ENCODE measurements at places on chromosomes 4 and X.
A peak's percentile ranks its signal among the peaks of the same experiment; 100 is the strongest.

GRCh38 chr4:7160439-7160838 is 31.9 kb upstream of the SORCS2 start:
- peak; percentile 44 for DNase-seq

DNA sequence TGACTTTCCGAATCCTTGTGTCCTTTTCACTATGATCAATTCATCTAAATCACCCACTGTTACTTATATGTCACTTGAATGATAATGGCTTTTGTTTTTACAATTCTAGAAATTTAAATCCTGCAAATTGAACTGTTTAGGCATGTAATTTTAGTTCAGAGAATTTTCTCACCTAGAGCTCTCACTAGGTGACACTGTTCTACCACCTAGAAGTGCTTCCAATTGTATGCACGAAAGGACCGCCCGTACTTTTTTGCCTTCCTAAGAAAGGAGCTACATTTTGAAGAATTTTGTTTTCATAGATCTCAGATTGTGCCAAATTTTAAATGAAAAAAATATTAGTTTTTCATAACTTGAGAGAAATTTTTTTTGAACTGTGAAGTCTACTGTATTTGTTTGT is 481.6 kb upstream of the FSTL5 start:
- DNase-seq, result no peak

- no peak for DNase-seq
These were observed 169.8 kb upstream of the GALNT7 start for GRCh38 chr4:172998527-172999469.

DNA sequence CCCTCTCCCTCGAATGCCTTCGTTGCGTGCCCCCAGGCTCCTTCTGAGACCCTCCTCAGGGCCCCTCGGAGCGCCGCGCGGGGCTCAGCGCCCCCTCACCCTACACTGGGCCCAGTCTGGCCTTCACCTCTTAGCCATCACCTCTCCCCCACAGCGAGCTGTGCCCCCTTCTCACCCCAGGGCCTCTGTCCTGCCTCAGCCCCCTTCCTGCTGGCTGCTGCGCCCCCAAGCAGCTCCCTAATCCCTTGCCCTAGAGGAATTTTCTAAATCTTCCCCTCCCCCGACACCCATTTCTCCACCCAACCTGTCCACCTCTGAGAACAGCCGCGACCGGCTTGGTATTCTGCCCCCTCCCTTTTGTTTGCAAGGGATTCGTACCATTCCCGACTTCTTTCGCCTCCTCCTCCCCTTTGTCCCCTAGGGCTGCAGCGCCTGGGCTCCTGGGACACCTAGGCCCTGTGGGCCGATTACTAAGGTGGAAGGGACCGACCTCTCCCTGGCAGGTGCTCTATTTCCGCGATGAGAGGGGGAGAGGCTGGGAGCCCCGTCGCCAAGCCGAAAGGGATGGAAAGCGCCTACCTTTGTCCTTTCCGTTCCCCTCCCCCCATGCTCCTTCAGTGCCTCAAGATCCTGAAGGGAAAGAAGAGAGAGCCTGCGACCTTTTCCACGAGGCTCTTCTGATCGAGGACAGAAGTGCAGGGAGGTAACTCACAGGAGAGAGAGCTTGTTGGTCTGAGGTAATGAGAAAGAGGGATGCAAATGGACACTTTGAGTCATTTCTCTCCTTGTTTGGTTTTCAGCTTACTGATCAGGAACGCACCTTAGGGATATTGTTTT is 10.9 kb downstream of the DLG3 start:
- DNase-seq, result no peak

DNA sequence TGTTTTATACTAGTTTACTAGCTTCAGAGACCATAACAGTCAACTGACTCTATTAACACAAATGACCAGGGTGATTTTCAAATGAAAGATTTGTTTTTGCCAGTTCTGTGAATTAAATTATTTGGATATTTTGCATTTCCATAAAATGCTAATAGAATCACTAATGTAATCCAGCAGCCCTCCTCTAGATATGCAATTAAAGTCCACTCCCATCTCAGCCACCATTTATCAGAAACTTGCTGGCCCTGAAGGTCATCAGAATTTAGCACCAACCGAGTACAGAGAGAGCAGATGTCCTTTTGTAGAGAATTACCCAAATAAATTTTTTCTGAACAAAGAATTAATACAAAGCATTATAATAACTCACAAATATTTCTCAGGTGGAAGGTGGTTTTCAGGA is 531.1 kb upstream of the SLIT2 start:
- DNase-seq, result no peak

DNA sequence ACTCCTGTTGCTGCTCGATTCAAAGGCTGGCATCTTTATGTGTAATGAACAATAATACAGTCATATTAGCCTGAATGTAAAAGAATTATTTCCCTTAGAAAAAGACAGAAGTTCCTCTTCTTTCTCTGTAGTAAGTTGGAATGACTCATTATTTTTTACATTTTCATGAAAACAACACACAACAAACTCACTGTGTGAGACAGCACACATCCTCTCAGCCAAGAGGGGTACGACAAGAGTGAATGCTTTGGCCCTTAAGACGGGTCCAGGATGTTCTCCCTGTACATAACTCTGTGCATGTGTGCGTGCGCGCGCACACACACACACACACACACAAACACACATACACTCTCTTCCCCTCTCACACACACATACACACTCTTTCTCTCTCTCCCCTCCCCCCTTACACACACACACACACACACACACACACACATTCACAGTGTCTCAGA is 72.8 kb downstream of the MANBA start:
- DNase-seq, result no peak

DNA sequence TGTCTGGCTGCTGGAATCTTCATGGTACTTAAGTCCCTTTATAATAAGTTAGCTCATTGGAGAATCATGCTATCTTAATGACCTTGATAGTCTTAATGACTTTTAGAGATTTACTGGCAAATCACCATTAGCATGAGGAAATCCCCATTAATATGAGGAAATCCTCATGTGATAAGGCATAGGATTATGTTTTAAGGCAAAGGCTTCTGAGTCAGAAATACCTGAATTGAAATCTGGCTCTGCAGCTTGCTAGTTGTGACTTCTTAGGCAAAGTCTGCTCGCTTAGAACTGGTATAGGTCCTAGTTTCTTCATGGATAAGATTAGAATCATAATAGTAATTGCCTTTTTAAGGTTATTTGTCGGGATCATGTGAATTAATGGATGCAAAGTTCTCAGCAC is 190.2 kb upstream of the BANK1 start:
- no peak for DNase-seq

DNA sequence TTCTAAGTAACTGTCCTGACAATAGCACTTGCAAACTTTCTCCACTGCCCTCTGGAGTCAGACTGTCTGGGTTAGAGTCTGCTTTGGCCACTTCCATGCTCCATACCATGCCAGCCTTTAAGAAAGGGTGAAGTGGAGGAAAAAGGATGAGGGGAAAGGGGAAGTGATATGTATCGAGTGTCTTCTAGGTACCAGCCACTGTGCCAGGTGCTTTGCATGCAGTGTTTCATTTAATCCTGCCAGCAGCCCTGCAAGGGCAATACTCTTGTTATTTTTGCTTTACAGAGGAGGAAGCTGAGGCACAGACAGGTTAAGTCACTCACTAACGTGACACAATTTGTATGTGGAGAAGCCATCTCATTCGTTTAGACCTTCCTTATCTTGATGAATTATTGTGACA is 55.6 kb downstream of the RTL9 start:
- no peak for DNase-seq

GRCh38 chr4:37615059-37615719 is 71.0 kb downstream of the RELL1 start:
- DNase-seq, result no peak

- DNase-seq, result no peak
These were observed 33.5 kb downstream of the SLC10A6 start for GRCh38 chr4:86815653-86816052.

GRCh38 chr4:182969651-182970279 is 52.6 kb upstream of the DCTD start:
- no peak for DNase-seq

GRCh38 chr4:2781911-2782310 is 11.0 kb upstream of the SH3BP2 start:
- no peak for DNase-seq

- DNase-seq, result no peak
These were observed 31.8 kb upstream of the MAGEB10 start for GRCh38 chrX:27775984-27776383.

DNA sequence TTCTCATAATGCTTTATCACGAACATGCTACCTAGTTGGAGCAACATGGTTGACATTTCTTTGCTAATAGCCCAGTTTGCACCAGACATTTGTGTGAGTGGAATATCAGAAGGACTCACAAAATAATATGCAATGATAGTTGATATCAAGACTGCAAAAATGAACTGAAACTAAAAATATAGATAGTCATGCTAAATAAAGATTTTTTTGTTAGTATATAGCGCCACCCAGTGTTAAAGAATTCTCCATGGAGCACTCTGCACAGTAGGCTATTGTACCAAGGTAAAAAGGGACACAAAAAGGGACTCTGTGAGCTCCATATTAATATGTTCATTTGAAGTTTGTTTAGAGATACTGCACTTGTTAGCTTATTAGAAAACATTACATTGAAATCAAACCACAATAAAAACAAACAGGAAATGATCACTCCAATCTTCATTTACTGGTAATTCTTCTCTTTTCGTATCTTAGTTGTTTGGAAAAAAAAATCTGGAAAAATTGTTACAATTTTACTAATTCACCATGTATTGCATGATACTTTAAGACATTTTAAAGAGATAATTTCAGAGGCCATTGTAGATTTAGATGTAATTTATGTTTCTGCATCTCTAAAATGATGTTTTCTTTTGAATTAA is 1509.6 kb downstream of the ADGRL3 start:
- no peak for DNase-seq

DNA sequence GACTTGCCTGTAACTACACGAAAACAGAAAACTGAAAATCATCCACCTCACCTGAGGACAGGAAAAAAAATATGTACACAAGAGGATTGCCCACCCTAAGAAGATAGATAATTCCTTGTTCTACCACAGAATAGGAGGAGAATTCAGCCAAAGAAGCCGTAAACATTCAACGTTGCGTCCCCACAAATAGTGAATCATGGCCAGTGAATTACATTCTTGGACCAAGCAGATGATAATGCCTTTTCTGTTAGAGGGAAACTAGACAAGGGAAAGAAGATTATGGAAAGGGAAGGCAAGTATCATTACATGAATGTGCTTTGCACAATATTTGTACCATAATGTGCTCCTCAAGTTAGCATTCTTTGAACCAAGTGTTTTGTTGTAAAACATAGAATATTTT is 95.5 kb upstream of the C1QTNF7 start:
- DNase-seq, result no peak

- no peak for DNase-seq
These were observed 884.8 kb upstream of the SLIT2 start for GRCh38 chr4:19366916-19367315.

DNA sequence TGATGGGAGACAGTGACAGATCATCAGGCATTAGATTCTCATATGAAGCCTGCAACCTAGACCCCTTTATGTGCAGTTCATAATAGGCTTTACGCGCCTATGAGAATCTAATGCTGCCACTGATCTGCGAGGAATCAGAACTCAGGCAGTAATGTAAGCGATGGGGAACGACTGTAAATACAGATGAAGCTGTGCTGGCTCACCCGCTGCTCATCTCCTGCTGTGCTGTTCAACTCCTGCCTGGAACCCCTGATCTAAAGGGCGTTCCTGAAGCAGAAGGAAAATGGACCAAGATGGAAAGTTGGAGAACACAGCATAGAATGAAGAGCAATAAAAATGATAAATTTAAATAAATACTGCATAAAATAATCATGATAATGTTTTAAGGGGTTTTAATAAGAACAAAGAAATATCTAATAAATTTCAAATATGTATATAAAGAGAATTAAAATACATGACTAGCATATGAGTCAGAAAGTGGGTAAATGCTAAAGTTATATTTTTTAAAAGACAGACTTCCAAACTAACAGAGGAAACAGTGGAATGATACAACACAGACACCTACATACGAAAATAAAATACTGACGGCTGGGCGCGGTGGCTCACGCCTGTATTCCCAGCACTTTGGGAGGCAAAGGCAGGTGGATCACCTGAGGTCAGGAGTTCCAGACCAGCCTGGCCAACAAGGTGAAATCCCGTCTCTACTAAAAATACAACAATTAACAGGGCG is 59.2 kb downstream of the RBM47 start:
- DNase-seq, result no peak

- DNase-seq, result peak; percentile 25
These were observed 112.0 kb upstream of the TBL1X start for GRCh38 chrX:9352694-9353411.

DNA sequence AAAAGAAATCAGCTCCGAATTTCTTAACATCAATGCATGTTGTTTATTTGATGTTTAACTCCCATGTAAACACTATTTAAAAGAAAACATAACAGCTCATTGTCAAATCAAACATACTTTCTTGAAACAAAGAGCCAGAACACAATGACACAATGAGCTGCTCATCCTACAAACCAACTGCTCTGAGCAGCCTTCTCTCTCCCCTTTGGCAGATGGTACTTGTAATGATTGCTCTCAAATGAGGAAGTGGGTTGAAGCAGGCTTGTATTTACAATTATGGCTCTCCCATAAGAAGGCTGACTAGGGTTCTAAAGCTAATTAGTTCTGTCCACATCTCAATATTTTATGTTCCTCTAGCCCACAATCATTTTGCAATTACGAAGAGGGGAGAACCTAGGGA is 637.8 kb upstream of the ADGRL3 start:
- no peak for DNase-seq

GRCh38 chr4:14888790-14889572 is 113.3 kb upstream of the CPEB2 start:
- DNase-seq, result no peak

DNA sequence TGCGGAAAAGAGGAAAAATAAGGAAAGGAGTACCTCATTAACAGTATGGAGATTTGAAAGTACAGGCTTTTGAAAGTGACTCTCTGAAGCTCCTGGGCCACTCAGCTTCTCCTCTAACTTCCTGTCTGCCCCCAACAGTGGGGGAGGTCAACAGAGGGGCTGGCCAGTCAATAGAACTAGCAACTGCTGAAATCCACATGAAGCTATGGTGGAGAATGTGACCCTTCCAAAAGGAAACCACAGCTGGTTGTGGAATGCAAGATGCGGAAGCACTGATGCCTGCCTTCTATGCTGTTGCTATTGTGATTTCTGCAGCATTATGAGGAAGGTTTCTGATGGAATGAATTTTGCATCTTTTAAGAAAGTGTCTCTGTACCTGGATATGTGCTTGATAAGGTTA is 2.4 kb downstream of the CORIN start:
- no peak for DNase-seq

GRCh38 chr4:166309286-166309685 is 436.2 kb downstream of the TLL1 start:
- DNase-seq, result no peak

GRCh38 chrX:153774576-153775292 is 6.1 kb upstream of the SRPK3 start:
- DNase-seq, result no peak

GRCh38 chr4:170931321-170931720 is 841.6 kb upstream of the AADAT start:
- no peak for DNase-seq

- no peak for DNase-seq
These were observed 5.9 kb upstream of the F11 start for GRCh38 chr4:186260117-186260503.

GRCh38 chr4:77564231-77564630 is 41.4 kb upstream of the CXCL13 start:
- DNase-seq, result no peak
